ENCODE measurements at places on chromosomes 11 and 22.

DNA sequence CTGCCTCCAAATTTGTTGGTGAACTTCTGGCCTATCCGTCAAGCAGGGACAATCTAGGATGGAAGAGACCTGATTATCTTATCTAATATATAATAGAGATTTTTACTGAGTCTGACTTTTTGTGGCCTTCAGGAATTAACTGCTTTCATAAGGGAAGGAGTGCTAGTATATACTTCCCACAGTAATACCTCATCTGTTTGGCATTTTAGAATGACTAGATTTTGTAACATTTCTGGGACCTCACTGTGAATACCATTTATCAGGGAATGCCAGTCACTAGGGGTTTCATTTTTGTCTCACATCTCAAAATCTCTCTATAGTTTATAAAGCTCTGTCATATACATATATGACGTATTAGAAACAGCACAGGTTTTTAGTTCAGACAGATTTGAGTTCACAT lies 114.3 kb downstream of the INSC start:
- no peak for DNase-seq

GRCh38 chr11:90447618-90448017 lies 224.8 kb upstream of the CHORDC1 start:
- no peak for DNase-seq

DNA sequence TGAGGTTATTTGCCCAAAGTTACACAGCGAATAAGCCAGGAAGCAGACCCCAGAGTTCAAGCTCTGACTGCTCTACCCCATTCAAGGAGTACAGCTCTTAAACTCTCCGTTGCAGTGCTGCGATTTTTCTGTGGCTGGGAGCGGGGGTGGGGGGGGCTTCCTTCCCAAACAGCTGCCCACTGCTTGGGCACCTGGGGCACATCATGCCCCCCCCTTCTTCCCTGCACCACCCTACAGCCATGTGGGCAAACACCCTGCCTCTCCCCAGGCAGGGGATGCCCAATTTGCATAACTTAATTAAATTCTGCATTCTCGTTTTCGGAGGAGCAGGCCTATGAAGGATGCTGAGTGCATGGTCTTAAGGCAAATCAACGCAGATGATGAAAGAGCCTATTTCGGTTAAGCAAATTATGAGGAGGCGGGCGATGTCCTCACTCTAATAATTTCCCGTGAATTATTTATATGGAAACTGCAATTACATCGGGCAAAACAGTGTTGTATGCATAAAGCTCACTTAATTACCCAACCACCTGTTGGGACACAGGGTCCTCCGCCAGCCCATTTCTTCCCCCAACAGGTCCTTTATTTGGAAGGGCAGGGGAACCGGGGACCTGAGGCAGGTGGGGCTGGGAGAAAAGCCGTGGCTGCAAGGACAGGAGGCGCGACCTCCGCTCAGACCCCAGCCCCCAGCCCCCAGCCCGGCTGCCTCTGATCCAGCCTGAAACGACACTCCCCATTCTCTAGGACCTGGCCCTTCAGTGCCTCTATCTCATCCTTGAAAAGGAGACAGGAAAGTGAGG lies 610.5 kb downstream of the BUD13 start:
- DNase-seq = no peak

DNA sequence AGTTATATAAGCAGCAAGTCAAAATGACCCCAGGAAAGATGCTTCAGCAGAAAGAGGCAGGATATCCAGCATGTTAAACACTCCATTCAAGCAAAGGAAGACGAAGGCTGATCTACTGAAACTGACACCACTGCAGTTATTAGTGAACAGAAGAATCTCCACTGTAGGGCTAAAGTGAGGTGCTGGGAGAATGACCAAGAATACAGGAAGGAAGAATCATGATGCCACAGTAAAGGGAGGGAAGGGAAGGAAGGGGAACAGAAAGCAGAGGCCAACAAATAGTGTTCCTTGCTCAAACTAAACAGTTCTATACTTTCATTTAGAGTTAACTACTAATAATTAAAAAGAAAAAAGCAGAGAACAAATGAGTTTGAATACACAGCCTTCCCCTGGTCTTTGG lies 92.5 kb downstream of the SIK3 start:
- DNase-seq = no peak

- no peak for DNase-seq
Measured at GRCh38 chr22:20581503-20582170, 74.2 kb downstream of the MED15 start.

GRCh38 chr11:64866173-64866491 lies 12.3 kb downstream of the EHD1 start:
- no peak for DNase-seq

GRCh38 chr11:70796648-70797227 lies 398.4 kb downstream of the CTTN start:
- DNase-seq = no peak

DNA sequence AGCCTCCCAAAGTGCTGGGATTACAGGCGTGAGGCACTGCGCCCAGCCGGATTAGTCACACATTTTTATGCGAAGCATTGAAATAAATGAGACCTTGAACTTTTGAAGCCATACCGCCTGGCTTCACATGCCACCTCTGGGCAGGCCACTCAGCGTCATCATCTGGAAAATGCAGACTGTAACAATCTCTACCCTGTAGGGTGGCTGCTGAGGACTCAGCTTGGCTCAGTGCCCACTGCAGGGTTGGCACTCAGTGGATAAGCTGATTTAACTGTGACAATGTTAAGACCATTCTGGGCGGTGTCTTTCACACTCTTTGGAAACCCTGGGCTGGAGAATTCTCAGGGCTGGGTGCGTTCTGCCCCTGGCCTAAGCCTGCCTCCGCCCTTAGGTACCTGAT lies 8.5 kb downstream of the SH3BP1 start:
- DNase-seq = no peak

DNA sequence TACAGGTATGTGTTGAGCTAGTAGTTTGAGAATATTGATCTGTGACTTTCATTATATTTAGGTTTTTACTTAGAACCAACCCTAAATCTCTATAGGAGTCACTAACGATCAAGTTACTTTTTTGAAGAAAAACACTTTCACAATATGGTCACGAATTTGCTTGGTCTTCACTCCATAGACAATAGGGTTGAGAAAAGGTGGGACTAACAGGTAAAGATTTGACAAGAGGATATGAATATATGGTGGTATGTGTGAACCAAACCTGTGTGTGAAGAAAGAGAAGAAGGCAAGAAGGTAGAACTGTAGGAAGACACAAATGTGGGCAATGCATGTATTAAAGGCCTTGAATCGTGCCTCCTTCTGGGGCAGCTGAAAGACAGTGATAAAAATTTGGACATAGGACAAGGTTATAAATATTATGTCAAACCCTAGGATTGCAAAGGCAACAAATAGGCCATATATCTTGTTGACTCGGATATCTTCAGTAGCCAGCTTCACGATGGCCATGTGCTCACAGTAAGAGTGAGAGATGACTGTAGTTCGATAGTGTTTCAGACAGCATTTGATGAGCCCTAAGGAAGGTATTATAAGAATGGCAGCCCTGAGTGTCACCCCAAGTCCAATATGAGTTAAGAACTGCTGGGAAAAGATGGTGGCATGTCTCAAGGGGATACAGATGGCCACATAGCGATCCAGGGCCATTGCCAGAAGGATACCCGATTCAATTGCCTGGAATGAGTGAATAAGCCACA lies 6.4 kb downstream of the OR52A5 start:
- DNase-seq = no peak

DNA sequence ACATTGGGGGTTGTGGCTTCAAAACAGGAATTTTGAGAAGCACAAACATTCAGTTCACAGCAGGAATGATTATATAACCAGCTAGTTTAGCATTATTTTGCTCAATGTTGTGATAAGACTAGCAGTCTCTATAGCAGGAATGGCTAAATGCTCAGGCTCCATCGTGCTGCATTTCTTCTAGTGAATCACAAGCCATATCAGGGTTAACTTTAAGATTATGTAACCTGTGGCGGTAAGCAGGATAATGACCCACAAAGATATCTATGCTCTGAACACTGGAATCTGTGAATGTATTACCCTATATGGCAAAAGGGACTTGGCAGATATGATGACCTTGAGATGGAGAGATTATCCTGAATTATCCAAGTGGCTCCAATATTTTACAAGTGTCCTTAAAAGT lies 14.8 kb downstream of the FSHB start:
- DNase-seq = no peak

GRCh38 chr11:4605057-4605456 lies 3.0 kb downstream of the TRIM68 start:
- DNase-seq = no peak

- no peak for DNase-seq
Measured at GRCh38 chr11:4960877-4961276, 5.4 kb upstream of the OR51A2 start.

DNA sequence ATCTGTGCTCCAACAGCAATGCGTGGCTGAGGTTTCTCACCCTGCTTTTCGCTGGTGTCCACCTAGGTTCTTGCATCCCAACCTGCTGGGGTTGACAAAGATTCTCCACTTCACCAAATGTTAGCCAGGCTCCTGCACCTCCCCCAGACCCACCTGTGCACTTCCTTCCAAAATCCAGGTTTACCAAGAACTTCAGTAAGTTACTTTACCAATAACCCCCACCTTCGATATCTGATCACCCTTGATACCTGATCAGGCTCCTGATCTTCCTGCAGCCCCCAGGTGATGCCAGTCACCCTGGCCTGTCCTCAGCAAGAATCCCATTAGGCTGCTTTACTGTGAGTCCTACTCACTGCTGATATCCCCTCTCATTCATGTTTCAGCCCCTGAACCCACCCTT lies 1203.4 kb downstream of the TBC1D22A start:
- DNase-seq = no peak
